ENCODE measurements at places on chromosomes 5 and 9.

- no peak for DNase-seq
Measured at GRCh38 chr9:36163049-36163785, 6.0 kb upstream of the CCIN start.

GRCh38 chr9:31500422-31500821 lies 884.0 kb upstream of the ACO1 start:
- no peak for DNase-seq

GRCh38 chr5:175814691-175815090 lies 56.7 kb upstream of the CPLX2 start:
- no peak for DNase-seq

- DNase-seq: no peak
Measured at GRCh38 chr9:125959951-125960619, 212.9 kb downstream of the PBX3 start.

DNA sequence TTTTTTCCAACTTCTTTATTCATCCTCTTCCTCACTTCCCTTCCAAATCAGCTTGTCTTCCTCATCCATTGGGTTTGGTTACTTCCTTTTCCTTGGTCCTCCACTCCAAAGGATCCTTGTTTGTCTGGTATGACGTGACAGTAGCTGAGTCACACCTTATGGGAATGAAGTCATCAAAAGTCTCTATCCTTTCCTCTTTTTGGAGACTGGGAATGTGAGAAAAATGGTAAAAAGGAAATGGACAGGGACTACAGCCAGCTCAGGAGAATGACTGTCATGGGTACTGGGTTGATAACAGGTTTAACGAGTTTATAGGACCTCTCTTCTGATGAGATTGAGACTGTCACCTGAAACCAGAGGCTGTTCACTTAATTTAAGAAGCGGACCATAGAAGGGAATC lies 76.2 kb upstream of the MYO10 start:
- no peak for DNase-seq

DNA sequence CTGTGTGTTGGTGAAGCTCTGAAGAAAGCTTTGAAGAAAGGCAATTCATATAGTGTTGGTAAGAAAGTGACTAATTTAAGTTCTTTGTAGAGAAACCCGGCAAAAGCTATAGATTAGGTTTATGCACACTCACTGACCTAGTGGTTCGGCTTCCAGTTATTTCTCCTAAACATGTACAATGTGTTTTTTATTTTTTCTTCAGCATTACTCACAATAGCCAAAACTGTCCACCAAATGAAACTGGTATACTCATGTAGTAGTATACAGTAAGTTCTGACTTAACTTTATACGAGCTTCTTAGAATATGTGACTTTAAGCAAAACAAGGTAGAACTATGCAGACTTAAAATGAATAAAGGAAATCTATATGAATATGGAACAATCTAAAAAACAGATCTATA lies 44.8 kb downstream of the PJA2 start:
- DNase-seq: no peak

DNA sequence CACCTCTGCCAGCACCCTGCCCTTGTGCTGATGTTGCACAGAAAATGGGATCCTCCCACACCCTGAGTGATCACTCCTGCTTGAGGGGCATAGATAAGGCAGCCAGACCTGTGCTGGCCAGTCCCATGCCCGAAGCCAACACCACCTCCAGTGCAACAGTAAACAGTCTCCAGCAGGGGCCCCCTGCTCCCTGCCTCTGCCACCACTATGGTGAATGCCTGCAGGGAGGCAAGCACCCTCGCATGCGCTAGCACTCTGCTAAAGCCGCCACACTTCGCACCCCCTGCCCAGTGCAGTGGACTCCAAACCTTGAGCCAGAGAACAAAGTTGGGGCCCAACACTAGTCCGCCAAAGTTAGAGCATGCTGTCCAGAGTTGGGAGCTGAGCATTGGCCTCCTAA lies 118.7 kb downstream of the PJA2 start:
- DNase-seq: no peak

DNA sequence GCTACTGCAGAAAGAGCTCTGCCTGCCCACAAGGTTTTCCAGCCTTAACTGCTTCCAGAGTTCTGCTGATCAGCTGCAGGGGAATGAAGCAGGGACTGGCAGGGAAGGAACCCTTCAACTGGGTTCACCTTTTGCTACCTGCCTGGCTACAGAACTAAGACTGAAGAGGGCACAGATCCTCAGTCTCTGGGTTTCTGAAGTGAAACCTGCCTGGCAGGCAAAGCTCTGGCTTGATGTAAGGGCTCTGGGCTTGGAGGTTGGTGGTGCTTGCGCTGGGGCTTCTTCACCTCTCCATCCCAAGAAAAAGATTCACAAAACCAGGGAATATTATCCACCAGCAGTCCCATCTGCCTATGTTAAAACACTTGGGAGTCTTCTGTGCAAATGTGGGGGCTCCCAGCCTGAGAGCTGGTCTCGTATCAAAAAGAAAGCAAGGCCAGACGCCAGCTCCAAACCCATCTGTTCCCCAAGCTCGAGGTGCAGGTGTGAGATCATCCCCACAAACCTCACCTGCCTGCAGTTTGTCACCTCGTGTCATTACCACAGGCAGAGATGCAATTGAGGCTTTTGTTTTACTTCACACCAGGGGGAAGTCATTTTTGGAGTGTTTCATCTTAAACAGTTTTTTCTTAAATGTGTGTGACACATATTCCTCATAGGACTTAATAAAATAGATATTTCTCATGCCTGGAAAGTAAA lies 58.3 kb downstream of the BNC2 start:
- DNase-seq: no peak

- no peak for DNase-seq
Measured at GRCh38 chr9:134892221-134892620, 11.6 kb downstream of the FCN2 start.

DNA sequence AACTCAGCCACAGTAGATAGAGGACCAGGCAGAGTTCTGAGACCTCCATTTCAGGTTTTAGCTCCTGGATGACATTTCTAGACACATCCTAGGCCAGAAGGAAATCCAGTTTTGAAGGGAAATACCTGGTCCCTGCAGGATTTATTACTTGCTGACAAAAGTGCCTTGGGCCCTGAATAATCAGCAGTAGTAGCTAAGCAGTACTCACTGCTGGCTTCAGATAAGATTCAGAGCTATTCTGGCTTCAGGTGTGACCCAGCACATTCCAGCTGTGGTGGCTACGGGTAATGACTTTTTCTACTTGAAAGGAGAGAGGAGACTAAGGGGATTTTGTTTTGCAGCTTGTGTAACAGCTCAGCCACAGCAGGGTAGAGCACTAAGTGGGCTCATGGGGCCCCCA lies 34.0 kb downstream of the NDUFAF2 start:
- DNase-seq: no peak

DNA sequence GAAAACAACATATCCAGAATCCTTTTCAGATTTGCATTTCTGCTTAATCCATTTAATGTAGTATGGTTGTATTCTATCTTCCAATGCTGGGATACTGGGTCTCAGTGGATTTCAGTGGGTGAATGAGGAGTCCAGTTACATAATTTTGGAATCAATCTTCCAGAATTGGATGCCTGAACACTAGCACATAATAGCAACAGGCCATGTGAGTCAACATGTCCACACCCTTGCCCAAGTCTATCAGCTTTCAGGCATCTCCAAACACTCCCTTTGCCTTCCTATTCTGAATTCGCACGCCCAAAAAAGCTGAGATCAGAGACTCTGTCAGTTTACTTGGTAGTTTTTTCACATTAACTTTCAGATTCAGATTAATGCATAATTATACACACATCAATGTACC lies 202.6 kb downstream of the TSSK1B start:
- no peak for DNase-seq

DNA sequence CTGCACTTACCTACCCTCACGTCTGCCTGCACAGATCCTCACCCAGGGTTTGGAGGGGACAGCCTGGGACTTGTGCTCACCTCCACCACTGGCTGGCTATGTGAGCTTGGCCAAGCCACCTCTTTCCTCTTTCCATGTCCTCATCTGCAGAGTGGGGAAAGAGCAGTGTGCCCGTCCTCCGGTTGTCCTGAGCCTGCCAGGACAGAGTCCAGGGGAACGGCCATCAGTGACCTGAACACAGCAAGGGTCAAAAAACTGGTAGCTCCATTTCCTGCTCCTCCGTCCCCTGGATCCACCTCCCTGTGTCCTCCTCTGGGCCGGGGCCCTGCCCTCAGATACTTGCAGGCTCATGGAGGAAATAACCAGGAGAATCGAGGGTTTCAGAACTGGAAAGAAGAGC lies 187.7 kb downstream of the OLFM1 start:
- DNase-seq: no peak

GRCh38 chr9:129337336-129338140 lies 159.5 kb upstream of the IER5L start:
- no peak for DNase-seq

GRCh38 chr5:17847286-17847685 lies 213.0 kb downstream of the TAF11L14 start:
- no peak for DNase-seq

DNA sequence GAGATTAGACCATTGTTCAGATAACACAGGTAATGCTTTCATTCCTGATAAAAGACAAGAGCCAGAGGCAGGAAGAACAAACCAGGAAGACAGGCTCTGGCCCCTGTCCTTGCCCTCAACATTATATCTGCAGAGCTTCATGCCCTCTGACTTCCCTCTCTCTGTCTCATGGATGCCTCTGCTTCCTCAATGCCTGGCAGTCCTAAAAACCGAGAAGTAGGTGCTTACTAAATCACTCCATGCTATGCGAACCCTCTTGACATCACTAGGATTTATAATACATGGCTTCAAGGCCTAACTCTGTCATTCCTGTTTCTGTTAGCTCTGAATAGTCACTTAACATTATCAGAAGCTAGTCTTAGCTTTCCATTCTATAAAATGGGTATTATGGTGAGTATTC lies 117.8 kb downstream of the TLR4 start:
- DNase-seq: no peak

DNA sequence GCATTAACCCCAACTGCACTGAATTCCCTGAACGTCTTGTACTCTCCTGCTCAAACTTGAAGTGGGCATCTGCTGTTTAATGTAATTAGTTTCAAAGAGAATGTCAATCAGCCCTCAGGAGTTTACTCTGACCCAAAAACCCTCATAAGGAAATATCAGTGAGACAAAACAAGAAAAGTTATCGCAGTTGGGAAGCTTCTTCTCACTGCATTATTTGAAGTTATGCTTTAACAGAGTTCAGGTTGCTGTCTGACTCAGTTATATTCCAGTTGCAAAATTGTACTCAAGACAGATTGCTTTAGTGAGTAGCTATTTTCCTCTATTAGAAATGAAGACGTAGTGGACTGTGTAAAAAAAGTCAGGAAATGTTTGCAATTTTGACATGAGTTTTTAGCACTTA lies 52.1 kb downstream of the PPIC start:
- DNase-seq: no peak

GRCh38 chr5:126984632-126985031 lies 45.7 kb downstream of the MARCHF3 start:
- no peak for DNase-seq

- DNase-seq: no peak
Measured at GRCh38 chr5:55868846-55869245, 17.7 kb downstream of the IL31RA start.

GRCh38 chr9:114680259-114681001 lies 1.6 kb downstream of the TEX48 start:
- DNase-seq: no peak

DNA sequence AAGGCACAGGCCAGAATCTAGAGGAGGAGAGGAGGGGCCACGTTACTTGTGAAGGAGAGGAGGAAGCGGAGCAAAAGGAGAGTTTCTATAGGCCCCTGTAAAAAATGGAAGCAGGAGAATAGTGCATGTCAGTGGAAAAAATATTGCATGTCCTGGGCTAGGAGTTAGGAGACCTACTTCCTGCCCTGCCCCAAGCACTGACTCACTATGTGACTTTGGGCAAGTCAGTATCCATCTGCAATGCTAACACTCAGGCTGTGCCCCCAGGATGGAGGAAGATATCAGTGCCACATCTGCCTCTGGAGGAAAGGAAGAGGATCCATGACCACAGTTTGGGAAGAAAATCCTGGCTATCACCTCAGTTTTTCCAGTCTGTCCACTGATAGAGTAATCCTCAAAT lies 7.0 kb downstream of the PIGO start:
- DNase-seq: no peak

GRCh38 chr5:59887274-59887673 lies 6.3 kb downstream of the PDE4D start:
- DNase-seq: no peak

DNA sequence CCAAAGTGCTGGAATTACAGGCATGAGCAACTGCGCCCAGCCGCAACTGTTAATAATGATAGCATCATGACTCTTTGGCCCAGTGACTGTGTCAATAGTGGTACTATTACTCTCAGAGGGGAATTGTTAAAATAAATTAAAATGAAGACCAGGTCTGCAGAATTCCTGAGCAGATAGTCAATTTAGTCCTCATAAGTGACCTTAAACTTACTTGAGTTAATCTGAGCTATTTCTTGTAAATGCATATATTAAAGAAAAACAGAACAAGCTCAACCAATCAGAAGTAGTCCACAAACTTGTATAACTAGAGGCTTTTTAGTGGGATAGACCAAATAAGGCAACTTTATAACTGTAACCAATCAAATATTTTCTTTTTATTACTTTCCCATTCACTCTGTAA lies 1.7 kb upstream of the RECK start:
- no peak for DNase-seq

Measured in thymus (tissue), 14 donors.